ENCODE measurements at places on chromosomes 5 and 9. TPM values are rescaled to one million over a fixed set of nuclear protein-coding genes. Genes with fewer than 3 reads are reported as not detected.
A peak's percentile ranks its signal among the peaks of the same experiment; 100 is the strongest.

Gene GFI1B
- 0.15 TPM for total RNA-seq

Gene BNC2
- total RNA-seq = 2.4 TPM

Gene ARAP3
- total RNA-seq = 17.2 TPM

Gene ANKRD31
- total RNA-seq = 0.05 TPM

Gene CXCL14
- 0.28 TPM for total RNA-seq

Gene FOXD4L6
- total RNA-seq = not detected

Gene MLANA
- total RNA-seq = not detected

Gene HMCN2
- total RNA-seq = 2.6 TPM

Gene EDIL3
- total RNA-seq = 8.1 TPM

Gene ZBED3
- 6.6 TPM for total RNA-seq

Gene UGT3A1
- total RNA-seq = not detected

Gene CDKN2A
- 0.45 TPM for total RNA-seq

DNA sequence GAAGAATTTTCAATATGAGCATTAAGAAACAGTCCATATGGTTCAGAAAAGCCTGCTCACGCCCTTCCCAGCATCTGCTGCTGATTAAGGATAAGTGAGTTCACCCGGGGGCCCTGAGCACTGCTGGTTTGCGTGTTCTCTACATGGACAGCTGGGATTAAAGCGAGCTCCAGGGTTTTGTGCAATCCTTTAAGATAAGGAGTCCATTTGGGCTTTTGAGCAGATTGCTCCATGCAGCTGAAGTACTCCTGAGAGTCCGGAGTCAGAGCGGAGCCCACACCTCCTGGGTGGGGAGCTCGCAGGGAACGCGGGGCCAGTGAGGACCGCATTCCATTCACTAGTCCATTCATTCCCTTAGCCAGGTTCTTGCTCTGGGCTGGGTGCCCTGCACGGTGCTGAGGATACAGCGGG, 149.3 kb upstream of the COL5A1 start:
- peak; percentile 63 for DNase-seq

- DNase-seq = no peak
Measured at GRCh38 chr9:35110327-35110761, 5.3 kb downstream of the ATOSB start.

DNA sequence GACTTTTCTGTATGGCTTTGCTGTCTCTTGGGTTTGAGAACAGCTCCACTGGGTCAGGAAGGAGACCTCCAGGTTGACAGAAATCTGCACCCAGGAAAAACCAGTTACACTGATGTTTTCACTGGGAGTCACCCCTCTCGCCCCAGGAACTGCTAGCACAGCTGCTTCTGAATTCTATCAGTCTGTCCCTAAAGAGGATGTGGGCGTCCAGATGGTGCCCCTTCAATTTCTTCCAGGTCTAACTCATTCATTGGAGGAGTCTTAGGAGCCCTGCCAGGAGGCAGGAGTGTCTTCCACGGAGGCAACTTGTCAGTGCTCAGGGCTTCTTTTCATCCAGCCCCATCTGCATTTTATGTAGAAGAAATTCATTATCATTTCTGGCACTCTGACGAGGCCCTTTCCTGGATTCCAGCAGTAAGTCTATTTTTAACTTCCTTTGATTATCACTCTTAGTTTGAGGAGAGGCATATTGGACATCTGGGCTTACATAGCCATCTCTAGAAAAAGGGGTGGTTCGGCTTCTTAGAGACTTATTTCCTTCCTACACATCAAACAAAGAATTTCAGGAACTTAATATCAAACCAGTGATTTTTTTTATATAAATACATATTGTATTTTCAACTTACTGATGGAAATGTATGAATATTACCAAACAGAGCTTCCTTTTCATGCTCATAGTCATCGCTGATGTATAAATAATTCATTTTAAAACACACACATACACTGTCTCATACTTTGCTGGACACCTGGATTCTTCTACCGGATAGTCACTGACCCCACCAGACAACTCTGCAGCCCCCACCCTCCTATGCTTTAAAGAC, 148.8 kb downstream of the IRX2 start:
- DNase-seq = no peak

GRCh38 chr9:22129133-22129532, 120.0 kb upstream of the CDKN2B start:
- DNase-seq = no peak

- no peak for DNase-seq
Measured at GRCh38 chr9:116939614-116940013, 252.5 kb downstream of the TRIM32 start.

DNA sequence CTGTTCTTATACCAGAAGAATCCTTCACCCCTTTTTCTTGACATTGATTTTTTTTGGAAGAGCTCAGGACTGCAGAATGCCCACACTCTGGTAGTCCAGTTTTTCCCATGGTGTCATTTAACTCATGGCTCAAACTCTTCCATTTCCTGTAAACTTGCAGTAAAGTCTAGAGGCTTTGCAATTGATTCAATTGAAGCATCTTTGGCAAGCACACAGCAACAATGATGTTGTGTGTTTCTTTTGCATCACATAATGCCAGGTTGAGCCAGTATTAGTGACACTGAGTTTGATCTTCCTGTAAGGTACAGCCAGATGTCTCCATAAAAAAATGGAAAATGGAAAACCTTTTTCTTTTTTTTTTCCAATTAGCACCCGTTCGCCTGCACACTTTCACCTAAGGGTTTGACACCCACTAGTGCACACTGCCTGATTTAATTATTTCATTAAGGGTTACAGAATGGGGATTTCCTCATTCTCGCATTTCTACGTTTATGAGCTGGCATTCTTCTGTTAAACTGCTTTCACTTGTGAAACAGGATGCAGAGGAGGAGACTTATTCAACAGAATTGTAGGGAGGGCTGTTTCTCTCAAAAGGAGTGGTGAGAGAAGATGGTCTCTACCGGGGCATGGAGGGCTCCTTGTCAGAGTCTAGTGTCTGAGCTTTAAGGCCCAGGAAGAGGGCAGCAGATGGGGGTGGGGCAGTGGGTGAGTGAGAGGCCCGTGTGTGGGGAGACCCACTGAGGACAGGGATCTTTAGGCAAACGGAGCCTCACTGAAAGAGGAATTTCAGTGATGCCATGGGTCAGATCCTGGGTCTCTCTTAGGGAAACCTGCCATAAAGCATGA, 2.2 kb upstream of the S1PR3 start:
- no peak for DNase-seq

- DNase-seq = no peak
Measured at GRCh38 chr9:23229890-23230317, 596.1 kb downstream of the ELAVL2 start.

- no peak for DNase-seq
Measured at GRCh38 chr5:98637557-98637956, 135.9 kb upstream of the RGMB start.

GRCh38 chr5:172558076-172558976, 82.7 kb upstream of the NEURL1B start:
- DNase-seq = no peak

DNA sequence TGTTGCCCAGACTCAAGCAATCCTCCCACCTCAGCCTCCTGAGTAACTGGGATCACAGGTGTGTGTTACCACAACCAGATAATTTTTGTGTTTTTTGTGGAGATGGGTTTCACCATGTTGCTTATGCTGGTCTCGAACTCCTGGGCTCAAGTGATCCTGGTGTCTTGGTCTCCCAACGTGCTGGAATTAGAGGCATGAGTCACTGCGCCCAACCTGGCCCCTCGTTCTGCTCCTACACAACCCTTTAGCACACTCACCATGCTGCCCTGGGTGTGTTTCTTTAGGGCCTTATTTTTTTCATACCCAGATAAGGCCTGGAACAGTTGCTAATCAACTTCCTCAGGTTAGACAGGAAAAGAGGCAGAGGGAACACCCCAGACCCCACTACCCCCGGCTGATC, 2.6 kb downstream of the PDZD2 start:
- no peak for DNase-seq

- no peak for DNase-seq
Measured at GRCh38 chr9:135109650-135110049, 22.2 kb downstream of the OLFM1 start.

DNA sequence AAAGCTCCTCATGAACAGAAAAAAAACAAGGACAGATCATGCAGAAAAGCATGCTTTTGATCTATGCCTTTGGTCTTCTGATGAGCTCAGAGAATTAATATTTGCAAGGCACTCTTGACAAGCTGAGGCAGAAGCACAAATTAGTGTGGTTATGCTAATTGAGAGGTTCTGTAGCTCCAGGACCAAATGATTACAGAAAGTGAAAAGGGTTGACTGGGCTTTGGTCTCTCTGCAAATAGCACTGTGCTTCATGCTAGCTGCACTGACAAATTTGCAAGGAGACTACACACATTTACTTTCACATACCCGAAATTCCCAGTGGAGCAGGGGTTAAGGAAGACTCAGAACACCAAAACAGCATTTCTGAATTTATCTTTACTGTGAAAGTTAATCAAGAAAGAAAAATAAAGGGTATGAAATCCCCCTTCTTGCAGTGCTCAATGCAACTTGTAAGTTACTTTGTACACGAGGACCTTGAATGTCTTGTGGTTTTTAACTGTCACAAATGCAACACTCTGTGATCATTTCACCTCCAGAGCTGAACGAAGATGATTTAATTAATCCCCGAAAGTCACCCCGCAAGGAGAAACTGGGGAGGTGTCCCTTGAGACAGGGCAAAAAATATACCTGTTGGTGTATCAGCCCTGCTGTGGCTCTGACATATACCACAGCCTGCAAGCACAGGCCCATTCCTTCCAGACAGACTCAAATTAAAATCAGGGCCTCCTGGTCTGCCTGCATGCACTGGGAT, 11.9 kb downstream of the RAPGEF1 start:
- DNase-seq = no peak

- no peak for DNase-seq
Measured at GRCh38 chr9:121486043-121486442, 13.6 kb downstream of the GGTA1 start.

GRCh38 chr9:7094052-7094451, 336.3 kb downstream of the KDM4C start:
- no peak for DNase-seq

GRCh38 chr5:42944989-42945388, 95.1 kb downstream of the ANXA2R start:
- no peak for DNase-seq

DNA sequence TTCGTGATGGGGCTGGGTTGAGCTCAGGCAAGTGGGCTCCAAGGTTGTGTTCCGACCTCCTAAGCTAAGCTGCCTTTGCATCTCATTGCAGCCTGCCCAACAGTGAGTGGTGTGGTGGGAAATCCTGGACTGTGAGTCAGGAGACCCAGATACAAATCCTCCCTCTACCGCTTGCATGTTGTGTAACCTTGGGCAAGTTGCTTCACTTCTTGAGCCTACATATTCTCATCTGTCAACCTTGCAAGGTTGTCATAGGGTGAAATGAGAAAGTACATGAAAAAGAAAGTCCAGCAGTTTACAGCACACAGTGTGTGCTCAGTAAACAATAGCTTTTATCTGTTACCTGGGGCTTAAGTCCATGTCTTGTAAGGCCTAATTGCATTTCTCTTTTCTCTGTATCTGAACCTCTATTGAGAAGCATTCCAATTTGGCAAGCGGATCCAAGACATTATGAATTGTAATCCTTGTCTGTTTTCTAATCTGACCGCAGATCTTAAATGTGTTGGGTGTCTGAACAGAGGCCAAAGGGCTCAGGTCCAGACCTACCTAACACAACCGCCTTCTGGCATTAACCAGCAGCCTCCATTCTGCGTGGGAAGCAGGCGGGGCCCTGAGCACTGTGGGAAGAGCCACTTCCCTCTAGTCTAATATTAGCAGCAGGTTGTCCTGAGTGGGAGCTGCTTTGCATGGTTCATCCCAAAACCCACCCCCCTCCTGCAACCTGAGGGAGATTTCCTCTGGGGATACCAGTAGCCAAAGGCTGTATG, 1.8 kb upstream of the GALNT12 start:
- DNase-seq = no peak

GRCh38 chr5:59665086-59665831, 228.3 kb downstream of the PDE4D start:
- no peak for DNase-seq

- DNase-seq = no peak
Measured at GRCh38 chr9:134247918-134248631, 78.2 kb upstream of the RXRA start.

DNA sequence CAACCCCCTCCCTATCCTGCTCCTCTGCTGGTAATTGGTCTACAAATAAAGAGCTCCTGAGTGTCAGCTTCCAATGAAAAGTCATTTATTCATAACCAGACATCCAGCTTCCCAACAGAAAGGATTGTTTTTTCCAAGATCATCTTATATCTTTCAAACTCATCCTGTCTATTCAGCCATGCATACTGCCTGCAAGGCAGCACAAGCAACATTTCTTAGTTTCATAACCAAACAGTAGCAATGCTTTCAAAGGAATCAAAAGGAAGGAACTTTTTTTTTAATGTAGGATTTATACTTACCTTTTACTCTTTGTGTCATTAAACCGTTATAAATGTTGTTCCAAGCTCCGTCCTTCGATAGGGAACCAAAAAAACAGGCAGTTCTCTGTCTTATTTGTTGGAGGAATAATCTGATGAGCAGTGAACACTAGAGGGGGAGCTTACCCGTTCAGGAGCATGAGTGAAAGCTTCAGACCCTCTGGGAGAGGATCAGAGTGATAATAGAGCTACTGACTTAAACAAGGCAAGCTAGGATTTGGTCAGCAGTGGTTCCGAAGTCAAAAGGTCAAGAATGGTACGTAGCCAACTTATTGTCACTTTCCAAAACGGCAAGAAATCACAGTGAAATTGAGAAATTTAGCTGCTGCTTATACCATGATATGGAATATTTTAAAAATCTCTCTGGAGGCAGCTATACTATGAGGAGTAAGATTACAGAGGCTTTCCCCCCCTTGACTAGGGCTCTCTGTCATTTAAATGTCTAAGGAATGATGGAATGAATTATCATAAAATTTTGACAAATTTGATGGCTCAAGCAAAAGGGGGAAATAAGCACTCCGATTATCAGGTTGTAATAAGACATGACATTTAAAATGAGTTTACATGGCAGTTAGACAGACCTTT, 892.9 kb downstream of the NR2F1-AS1 start:
- DNase-seq = no peak

GRCh38 chr5:143126174-143127019, 277.1 kb downstream of the NR3C1 start:
- DNase-seq = no peak

GRCh38 chr9:116604251-116604650, 82.9 kb upstream of the TRIM32 start:
- DNase-seq = no peak

GRCh38 chr5:56328753-56329560, 95.8 kb upstream of the ANKRD55 start:
- no peak for DNase-seq

DNA sequence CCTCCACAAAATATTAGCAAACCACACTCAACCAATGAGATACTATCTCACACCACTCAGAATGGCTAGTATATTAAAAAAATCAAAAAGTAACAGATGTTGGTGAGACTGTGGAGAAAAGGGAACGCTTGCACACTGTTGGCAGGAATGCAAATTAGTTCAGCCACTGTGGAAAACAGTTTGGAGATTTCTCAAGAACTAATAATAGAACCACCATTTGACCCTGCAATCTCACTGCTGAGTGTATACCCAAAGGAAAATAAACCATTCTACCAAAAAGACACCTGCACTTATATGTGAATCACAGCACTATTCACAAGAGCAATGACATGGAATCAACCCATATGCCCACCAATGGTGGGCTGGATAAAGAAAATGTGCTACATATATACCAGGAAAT, 393.5 kb downstream of the PDE4D start:
- no peak for DNase-seq
